ENCODE measurements at places on chromosomes 7 and 10.

GRCh38 chr10:109996225-109996624 is 11.6 kb upstream of the ADD3 start:
- DNase-seq: no peak

GRCh38 chr10:129631006-129631405 is 164.0 kb downstream of the MGMT start:
- no peak for DNase-seq

GRCh38 chr7:50207686-50208255 is 96.7 kb upstream of the IKZF1 start:
- DNase-seq: no peak

GRCh38 chr7:141160246-141160860 is 86.5 kb downstream of the TMEM178B start:
- DNase-seq: no peak

DNA sequence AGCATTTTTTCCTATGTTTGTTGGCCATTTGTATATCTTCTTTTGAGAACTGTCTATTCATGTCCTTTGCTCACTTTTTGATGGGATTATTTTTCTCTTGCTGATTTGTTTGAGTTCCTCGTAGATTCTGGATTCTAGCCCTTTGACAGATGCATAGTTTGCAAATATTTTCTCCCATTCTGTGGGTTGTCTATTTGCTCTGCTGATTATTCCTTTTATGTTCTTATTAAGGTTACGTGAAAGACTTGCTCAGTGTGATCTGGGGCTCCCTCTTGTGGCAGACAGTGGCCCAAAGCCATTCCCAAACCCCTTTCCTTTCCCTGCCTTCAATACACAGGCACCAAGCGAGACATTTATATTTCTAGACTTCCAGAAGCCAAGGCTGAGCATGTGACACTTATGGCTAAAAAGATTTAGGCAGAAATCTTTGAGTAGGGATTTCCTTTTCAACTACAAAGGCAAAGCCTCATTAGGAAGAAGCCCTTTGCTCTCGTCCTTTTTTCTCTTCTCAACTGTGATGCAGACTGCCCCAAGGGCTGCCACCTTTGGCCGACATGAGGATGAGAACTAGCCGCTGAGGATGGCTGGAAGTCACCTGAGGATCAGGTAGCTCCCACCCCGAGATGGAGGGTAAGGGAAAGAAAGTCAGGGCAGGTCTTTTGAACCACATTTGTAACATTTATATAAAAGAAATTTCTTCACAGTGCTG is 23.6 kb downstream of the ST8SIA6 start:
- DNase-seq: peak; percentile 26

GRCh38 chr7:74006451-74007241 is 21.3 kb upstream of the ELN start:
- no peak for DNase-seq

DNA sequence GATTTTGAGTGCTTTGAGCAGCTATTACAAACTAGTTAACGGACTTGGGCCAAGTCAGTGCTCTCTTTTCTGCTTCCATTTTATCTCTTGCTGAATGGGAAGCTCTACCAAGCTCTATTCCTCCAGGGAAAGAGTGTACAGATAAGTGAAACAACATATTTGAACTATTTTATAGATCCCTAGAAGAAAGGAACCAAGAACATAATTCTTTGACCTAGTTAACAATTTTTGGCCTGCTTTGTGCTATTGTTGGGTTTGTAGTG is 244.8 kb downstream of the PRKG1 start:
- DNase-seq: no peak

- DNase-seq: peak; percentile 40
Observed at GRCh38 chr10:131901181-131901829, 497 bp downstream of the PPP2R2D start.

GRCh38 chr10:86658751-86659150 is 4.4 kb downstream of the OPN4 start:
- DNase-seq: no peak

GRCh38 chr7:112908086-112908485 is 117.9 kb upstream of the TMEM168 start:
- no peak for DNase-seq

- no peak for DNase-seq
Observed at GRCh38 chr7:43302211-43302711, 189.8 kb downstream of the HECW1 start.

DNA sequence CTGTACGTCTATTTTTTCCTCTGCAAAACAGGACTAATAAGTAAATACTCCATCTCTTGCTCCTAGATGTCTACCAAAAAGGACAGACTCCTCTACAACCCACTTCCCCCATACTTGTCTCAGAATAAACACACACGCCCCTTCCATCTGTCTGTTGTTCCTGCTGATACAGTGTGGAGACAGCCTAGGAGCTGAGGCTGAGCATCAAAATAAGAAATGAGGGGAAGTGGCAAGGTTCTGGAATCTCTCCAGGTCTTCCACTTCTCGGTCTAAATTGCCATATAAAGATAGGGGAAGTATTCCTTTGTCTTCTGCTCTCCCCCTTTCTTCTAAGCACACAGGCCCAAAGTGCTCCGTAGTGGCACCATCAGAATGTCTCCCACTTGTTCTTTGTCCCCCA is 30.8 kb upstream of the VSIR start:
- DNase-seq: no peak

DNA sequence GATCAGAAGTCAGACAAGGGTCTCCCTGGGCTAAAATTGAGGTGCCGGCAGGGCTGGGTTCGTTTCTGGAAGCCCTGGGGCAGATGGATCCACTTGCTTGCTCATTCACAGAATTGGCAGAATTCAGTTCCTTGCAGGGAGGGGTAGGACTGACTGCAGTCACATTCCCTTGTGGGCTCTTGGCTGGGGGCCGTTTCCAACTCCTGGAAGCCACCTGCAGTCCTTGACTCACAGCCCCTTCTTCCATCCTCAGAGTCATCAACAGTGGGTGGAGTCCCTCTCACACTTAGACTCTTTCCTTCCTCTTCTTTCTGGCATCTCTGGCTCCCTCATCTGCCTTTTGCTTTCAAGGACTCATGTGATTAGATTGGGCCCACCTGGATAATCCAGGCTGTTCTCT is 54.6 kb upstream of the NANOS1 start:
- DNase-seq: no peak

DNA sequence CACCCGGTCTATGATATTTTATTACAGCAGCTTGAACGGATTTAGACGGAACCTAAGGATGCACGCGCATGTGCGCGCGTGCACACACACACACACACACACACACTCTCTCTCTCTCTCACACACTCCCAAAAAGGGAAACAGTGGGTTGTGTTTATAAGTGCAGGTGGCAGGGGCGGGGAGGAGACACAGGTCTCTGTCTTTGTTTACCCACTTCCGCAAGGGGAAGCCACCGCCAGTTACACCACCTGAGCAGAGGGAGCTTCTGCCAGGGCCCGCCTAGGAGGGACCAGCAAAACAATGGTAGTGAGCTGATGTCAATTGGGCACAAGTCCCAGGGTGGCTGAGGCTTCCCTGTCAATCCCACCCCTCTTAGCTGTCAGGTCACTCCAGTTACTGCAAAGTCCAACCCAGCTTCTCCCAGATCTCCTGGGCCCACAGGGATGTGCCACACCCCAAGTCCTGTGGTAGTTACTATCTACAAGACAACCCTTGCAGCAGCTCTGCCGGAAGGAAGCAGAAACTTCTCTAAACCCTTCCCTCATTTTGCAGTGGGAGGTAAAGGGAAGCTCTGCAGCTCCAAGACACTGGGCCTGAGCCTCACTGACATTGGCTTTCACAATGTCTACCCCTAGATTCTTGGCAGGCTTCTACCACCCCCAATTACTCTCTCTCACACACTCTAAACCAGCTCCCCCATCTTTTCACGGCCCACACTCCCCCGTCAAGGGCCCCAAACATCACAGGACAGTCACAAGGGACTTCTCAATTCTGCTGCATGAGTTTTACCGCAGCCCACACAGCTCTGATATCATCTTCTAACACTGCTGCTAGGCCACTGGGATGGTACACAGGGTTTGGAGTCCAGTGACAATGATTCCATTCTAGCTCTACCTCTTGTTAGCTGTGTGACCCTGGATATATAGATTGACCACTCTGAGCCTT is 17.6 kb downstream of the ANXA11 start:
- peak; percentile 91 for DNase-seq

GRCh38 chr7:26507108-26507987 is 215.7 kb downstream of the SNX10 start:
- DNase-seq: no peak

- peak; percentile 64 for DNase-seq
Observed at GRCh38 chr7:77506899-77507298, 30.2 kb upstream of the PTPN12 start.

Data from MM.1S (cell line).